Stimulated activated CD4-positive, alpha-beta T cell treated with anti-CD3 and anti-CD28 coated beads, Interleukin-15, amount 100 ng/mL, for 24 hours (primary cell): ENCODE measurements at places on chromosomes 11 and 22.

- no peak for DNase-seq
Observed at GRCh38 chr11:125128450-125128849, 17.0 kb upstream of the TMEM218 start.

DNA sequence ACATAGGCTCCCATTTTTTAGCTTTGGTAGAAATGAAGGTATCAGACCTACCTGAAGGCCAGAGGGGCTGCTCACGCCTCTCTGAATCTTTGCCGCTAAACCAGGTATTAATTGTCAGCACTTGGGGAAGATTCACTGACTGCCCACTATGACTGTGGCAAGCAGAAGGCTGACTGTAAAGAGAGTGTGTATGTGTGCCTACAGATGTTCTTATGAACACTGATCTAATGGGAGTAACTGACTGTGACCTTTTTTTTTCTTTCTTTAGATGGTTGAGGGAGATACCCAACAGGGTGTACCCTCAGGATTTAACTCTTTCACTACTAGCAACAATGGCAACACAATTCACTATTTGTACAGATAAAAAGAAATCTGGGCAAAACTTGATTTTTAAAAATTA, at the start of gene RAG2:
Gene RAG2, minus strand, starts transcription at position 186 of the 400 bp plus-strand sequence. CDS start 4,068 bp downstream, outside the sequence.
- no peak for DNase-seq

DNA sequence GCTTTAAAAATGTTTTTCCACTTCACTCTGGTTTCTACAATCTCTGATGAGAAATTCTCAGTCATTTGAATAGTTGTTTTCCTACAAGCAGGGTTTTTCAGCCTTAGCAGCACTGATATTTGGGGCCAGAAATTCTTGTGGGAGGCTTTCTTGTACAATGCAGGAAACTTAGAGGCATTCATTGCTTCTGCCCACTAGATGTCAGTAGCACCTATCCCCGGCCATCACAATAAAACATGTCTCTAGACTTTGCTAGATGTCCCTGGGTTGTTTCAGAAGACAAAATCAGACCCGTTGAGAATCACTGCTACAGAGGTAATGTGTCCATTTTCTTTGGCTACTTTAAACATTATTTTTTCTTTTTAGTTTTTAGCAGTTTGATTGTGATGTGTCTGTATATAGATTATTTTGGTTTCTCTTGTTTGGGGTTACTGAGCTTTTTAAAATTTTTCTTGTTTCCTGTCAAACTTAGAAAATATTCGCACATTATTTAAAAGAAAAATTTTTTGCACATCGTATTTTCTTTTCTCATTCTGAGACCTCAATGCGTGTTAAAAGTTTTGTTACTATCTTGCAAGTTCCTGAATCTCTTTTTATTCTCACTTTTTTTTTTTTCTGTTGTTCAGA, 60.8 kb upstream of the CCDC179 start:
- DNase-seq = peak; percentile 1

DNA sequence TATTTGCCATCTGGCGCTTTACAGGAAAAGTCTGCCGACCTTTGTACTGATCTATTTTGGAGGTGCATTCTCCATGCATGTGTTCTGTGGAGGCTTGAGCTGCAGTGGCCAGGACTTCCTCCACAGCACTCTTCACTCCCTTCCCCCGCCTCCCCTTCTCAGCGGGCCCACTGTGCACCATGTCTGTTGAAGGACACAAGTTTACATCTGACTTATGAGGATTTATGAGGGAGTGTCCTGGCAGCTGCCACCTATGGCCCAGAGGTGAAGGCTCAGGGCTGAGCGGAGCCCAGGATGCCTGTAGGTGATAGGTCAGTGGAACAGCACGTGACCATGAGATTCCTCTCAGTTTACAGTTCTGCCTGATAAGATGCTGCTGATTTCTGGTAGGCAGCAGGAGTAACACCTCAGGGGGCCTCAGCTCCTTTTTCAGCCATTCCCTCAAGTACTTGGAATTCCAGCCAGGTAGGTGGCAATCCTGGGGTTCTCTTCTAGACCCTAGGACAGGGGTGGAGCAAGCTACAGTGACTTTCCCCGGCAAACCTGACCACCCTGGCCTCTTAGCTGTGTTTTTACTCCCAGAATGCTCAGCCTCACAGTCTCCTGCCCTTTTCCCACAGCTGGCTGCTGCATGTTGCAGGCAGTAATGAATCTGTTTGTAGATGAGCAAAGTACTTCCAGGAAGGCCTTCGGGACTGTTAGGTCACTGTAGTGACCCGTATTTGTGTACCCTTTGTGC, 59.9 kb downstream of the PPFIBP2 start:
- no peak for DNase-seq

- DNase-seq = no peak
Observed at GRCh38 chr11:98061858-98062257, 958.9 kb upstream of the CNTN5 start.

DNA sequence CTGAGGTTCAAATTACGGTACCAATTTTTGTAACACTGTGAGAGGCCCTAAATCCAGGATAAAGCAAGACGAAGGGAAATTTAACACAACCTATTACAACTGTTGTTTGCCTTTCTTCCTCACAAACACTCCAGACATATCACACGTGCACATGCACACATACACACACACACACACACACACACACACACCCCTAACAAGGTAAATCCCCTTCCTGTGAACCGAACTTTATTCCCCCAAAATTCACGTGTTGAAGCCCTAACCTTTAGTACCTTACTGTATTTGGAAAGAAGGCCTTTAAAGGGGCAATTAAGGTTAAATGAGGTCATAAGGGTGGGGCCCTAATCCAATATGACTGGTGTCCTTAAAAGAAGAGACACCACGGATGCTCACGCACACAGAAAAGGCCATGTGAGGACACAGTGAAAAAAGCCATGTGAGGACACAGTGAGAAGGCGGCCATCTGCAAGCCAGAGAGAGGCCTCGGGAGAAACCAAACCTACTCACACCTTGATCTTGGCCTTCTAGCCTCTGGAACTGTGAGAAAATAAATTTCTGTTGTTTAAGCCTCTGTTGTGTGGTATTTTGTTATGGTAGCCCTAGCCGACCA, 1.8 kb downstream of the SERGEF start:
- DNase-seq = no peak

DNA sequence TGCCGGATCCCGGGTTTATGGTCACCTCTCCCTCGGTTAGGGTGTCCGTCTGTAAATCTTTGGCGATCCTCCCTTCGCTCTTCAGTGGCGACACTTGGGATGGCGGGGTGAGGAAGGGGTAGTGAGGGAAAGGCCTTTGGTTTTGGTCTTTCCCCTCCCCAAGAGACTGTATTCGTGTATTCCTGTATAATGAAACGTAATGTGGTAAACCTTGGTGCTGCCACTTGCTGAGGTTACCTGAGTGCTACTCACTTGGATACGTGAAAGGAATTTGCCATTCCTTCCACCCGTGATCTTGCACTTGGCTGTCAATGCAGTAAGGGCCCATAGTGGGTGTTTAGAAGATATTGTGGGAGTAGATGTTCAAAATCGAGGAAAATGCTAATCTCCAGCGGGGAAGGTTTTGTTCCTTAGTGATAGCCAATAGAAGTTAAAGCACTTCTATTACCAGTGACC, 578 bp upstream of the NUP160 start:
- DNase-seq = no peak

DNA sequence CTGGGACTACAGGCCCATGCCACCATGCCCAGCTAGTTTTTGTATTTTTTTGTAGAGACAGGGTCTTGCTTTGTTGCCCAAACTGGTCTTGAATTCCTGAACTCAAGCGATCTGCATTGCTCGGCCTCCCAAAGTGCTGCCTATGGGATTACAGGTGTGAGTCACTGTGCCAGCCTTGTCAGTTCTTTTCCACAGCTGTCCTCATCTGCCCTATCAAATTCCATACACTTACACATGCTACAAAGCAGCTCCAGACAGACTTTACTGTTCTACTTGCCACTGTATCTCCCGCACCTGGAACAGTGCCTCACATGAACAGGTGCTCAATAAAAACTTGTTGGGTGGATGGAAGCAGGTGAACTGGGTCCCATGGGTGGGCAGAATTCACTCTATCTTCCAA, 8.2 kb downstream of the STX5 start:
- no peak for DNase-seq

DNA sequence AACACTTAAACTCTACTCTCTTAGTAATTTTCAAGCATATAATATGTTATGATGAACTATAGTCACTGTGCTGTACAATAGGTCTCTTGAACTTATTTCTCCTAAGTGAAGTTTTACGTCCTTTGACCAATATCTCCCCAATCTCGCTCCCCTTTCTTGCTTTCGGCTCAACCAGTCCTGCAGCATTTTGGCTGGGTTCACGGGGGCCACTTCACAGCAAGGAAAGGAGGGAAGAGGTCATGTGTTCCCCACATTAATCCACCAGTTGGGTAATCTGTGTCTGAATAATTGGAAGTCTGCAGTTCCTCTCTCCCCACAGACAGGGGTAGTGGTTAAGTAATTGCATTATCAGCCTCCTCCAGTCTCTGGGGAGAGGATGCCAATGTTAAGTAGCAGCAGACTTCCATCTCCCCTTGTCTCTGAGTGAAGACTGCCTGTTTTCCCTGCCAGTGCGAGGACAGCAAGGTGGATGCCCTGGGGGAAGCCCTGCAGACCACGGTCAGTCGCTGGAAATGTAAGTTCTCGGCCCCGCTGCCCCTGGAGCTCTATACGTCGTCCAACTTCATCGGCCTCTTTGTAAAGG, 59.2 kb upstream of the CRTAM start:
- DNase-seq = no peak

GRCh38 chr22:26558248-26558895, 31.6 kb downstream of the TPST2 start:
- no peak for DNase-seq

DNA sequence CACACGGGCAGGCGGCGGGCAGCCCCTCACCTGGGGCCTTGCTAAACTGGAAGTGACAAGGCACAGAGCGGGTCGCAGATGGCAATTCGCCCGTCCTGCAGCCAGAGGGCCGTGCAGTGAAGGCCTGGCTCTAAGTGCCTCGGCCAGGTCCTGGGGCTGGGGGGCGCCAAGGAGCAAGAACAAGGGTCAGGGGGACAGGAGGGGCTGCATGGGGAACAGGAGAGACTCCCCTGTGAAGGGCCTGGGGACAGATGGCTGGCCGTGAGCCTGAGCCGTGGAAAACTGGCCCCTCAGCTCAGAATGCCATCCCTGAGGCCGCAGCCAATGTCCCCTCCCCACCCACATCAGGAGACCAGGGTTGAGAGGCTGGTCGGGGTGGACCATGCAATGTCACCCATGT, 60.0 kb downstream of the RTL6 start:
- DNase-seq = no peak

GRCh38 chr11:123461164-123461563, 31.1 kb downstream of the GRAMD1B start:
- DNase-seq = no peak
